ENCODE measurements at places on chromosomes 1 and 21.
A peak's percentile ranks its signal among the peaks of the same experiment; 100 is the strongest.

GRCh38 chr1:218078916-218079315 is 206.2 kb upstream of the RRP15 start:
- H3K27ac ChIP-seq = no peak overlapping the region
- no peaks in the 10 kb centered on the region for H3K27me3 ChIP-seq
- no peaks in the 10 kb centered on the region for H3K36me3 ChIP-seq

GRCh38 chr1:189782295-189782694 is 695.4 kb downstream of the BRINP3 start:
- H3K27ac ChIP-seq = no peak overlapping the region
- no peak for DNase-seq
- H3K27me3 ChIP-seq = no peaks in the 10 kb centered on the region
- H3K4me1 ChIP-seq = no peaks in the 10 kb centered on the region

- peak overlapping the region; percentile 97 for H3K27ac ChIP-seq
- peak; percentile 38 for DNase-seq
- peaks cover 6% of the 10 kb centered on the region for H3K36me3 ChIP-seq
- H3K4me1 ChIP-seq = peaks cover 9% of the 10 kb centered on the region
- peak overlapping the region; percentile 56 for H3K4me3 ChIP-seq
Measured at GRCh38 chr1:6601923-6602668, 573 bp downstream of the KLHL21 start.

- no peaks in the 10 kb centered on the region for H3K4me1 ChIP-seq
- DNase-seq = no peak
- H3K4me3 ChIP-seq = no peak overlapping the region
- no peaks in the 10 kb centered on the region for H3K36me3 ChIP-seq
- peak overlapping the region; percentile 13 for H3K27ac ChIP-seq
- H3K27me3 ChIP-seq = no peaks in the 10 kb centered on the region
Measured at GRCh38 chr1:35437200-35437599, 120.0 kb downstream of the KIAA0319L start.

GRCh38 chr1:166086113-166086883 is 80.5 kb downstream of the FAM78B start:
- H3K36me3 ChIP-seq = no peaks in the 10 kb centered on the region
- no peak for DNase-seq
- H3K4me3 ChIP-seq = no peak overlapping the region
- H3K27me3 ChIP-seq = no peaks in the 10 kb centered on the region

DNA sequence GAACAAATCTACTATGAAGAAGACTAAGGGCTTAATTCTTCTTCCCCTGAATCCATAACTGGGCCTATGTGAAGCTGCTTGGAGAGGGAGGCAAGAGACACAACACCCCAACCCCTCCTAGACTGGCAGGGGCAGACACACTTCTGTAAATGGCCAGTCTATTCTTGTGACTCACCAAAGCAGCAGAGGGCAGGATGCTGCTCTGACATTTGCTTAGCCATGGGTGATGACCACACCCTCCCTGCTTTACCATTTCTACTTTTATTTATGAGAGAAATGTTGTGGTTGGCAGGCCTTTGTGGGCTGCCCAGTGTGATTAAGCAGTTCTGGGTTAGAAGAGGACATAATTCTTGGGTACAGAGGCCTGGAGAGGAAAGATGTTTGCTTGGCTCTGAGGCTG is 189.8 kb upstream of the DPYD start:
- H3K4me3 ChIP-seq = no peak overlapping the region
- no peaks in the 10 kb centered on the region for H3K36me3 ChIP-seq
- DNase-seq = no peak
- H3K27ac ChIP-seq = no peak overlapping the region

DNA sequence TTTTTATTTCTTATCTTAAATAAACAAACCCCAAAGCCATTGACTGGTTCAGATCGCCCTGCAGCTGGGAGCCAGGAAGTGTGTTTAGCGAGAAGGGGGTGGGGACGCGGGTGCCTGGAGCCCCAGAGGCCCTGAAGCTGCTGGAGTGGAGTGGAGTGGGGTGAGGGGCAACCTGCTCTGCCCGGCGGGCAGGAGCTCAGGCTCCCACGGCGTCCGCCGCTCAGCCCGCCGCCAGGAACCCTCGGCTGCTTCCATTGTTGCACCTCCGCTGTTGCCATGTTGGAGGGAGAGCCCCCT is 673 bp downstream of the PIK3C2B start:
- peak overlapping the region; percentile 98 for H3K4me3 ChIP-seq
- H3K27ac ChIP-seq = peak overlapping the region; percentile 94
- no peaks in the 10 kb centered on the region for H3K27me3 ChIP-seq
- H3K4me1 ChIP-seq = peaks cover 14% of the 10 kb centered on the region

DNA sequence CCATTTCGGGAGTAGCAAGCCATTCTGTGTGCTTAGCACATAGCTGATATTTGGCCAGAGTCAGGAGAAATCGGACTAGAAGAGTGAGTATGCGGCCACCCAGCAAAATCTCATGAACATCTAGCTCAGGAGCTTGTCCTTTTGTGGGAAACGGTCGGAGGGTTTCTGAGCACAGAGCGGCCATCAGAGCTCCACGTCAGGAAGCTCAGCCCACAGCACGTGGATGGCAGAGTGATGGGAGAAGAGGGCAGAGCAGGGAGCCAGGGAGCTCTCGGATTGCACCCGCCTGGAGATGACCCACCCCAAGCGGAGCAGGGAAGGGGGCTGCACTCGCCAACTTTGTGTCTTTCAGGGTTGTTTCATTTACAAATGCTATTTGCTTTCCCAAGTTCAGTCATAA is 13.9 kb downstream of the RCAN3 start:
- no peak overlapping the region for H3K4me3 ChIP-seq
- no peaks in the 10 kb centered on the region for H3K36me3 ChIP-seq
- DNase-seq = no peak

- H3K27ac ChIP-seq = no peak overlapping the region
- no peaks in the 10 kb centered on the region for H3K36me3 ChIP-seq
- no peaks in the 10 kb centered on the region for H3K27me3 ChIP-seq
- DNase-seq = no peak
- H3K4me3 ChIP-seq = no peak overlapping the region
Measured at GRCh38 chr1:85504417-85504816, 39.5 kb upstream of the DDAH1 start.

- H3K36me3 ChIP-seq = no peaks in the 10 kb centered on the region
- H3K27me3 ChIP-seq = no peaks in the 10 kb centered on the region
- H3K4me3 ChIP-seq = no peak overlapping the region
Measured at GRCh38 chr1:48969971-48970370, 193.3 kb upstream of the BEND5 start.

DNA sequence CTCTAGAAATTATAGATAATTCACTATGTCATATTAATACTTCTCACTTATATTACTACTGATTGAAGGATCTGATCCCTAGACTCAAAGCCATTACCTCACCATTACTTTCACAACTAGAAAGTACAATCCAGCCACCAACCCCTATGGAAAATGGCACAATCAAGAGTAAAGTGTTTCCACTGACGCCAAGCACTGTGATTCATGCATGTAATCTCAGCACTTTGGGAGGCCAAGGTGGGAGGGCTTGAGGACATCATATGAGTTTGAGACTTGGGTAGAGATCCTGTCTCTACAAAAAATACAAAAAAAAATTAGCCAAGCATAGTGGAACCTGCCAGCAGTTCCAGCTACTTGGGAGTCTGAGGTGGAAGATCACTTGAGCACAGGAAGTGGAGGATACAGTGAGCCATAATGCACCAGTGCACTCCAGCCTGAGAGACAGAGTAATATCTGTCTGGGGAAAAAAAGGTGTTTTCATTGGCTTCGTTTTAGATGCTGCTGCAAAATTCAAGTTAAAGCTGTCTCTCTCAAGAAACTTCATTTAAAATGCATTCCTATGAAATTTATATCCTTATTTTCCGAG is 126.5 kb downstream of the AKT3 start:
- H3K36me3 ChIP-seq = no peaks in the 10 kb centered on the region
- DNase-seq = no peak
- no peak overlapping the region for H3K4me3 ChIP-seq
- H3K27ac ChIP-seq = no peak overlapping the region

- H3K27me3 ChIP-seq = no peaks in the 10 kb centered on the region
- no peak for DNase-seq
- H3K4me3 ChIP-seq = peak overlapping the region; percentile 63
- H3K36me3 ChIP-seq = no peaks in the 10 kb centered on the region
- H3K4me1 ChIP-seq = peaks cover 51% of the 10 kb centered on the region
Measured at GRCh38 chr1:9294405-9294773, 1.7 kb downstream of the SPSB1 start.

GRCh38 chr1:37682334-37682987 is 9.9 kb upstream of the CDCA8 start:
- no peaks in the 10 kb centered on the region for H3K4me1 ChIP-seq
- DNase-seq = no peak
- no peak overlapping the region for H3K4me3 ChIP-seq

DNA sequence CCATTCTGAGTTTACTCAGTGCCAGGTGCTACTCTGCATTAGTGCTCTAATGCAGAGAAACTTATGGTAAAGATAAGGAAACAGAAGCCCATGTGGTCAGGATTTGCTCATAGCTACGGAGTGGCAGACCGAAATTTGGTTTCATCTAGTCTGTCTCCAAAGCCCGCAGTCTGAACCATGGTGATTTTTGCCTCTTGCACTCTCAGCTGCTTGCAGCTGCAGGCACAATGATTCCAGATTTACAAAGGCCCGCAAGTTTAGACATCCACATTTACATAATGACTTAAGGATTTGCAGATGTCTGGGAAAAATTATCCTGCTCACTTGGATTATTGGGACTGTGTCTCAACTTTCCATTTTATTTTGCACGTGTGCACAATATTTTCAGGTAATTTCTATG is 161.3 kb upstream of the KCNJ6 start:
- H3K27me3 ChIP-seq = no peaks in the 10 kb centered on the region
- no peak overlapping the region for H3K4me3 ChIP-seq
- H3K4me1 ChIP-seq = no peaks in the 10 kb centered on the region
- no peak for DNase-seq
- no peaks in the 10 kb centered on the region for H3K36me3 ChIP-seq
- H3K27ac ChIP-seq = no peak overlapping the region

DNA sequence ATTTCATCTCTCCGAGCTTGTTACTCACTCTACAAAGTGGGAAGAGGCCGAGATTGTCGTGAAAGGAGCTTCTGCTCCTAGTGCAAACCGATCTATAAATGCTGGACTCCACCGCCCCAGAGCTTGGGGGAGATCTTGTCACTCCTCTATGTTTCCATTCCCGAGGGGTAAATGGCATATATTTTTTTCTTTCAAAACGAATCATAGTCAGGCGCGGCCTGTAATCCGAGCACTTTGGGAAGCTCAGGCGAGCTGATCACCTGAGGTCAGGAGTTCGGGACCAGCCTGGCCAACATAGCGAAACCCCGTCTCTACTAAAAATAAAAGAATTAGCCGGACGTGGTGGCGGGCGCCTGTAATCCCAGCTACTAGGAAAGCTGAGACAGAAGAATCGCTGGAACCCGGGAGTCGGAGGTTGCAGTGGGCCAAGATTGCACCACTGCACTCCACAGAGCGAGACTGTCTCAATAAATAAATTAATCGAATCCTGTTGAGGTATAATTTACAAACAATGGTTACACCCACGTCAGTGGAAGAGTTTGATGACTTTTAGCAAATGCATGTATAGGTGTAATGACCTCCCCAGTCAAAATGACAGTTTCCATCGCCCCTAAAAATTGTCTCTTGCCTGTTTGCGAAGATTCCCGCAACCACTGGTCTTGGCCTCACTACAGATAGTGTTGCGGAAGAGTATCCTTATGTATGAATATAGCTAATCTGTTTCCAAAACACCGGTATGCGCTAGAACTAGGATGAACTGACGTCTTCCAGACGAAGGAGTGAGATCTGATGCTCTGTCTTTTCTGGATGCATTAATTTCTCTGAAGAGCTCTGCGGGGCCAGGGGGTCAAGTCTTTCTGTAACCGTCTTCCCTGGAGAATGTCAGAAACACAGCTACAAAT is 840 bp upstream of the HEATR1 start:
- no peaks in the 10 kb centered on the region for H3K4me1 ChIP-seq
- H3K4me3 ChIP-seq = peak overlapping the region; percentile 68
- H3K27ac ChIP-seq = peak overlapping the region; percentile 85
- no peaks in the 10 kb centered on the region for H3K36me3 ChIP-seq
- H3K27me3 ChIP-seq = no peaks in the 10 kb centered on the region

- peak overlapping the region; percentile 65 for H3K27ac ChIP-seq
Measured at GRCh38 chr1:54229281-54229891, 29.4 kb downstream of the MRPL37 start.

DNA sequence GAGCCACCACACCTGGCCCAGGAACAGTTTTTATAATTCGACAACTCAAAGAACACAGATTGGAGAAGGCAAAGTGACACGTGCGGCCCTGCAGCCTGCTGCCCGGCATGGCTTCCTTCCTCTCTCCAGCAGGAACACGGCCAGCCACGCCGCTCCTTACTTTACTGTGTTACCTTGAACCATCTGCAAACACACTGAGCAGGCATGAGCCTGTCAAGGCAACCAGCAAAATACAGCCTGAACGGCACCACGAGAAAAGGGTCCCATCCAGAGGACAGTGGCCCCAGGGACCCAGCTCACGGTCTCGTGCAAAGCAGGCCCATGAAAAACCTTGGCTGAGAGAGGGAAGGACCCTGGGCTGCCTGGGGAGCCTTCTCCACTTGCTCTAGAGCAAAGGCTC is 38.8 kb downstream of the NPHP4 start:
- no peak overlapping the region for H3K4me3 ChIP-seq
- H3K27ac ChIP-seq = no peak overlapping the region
- H3K4me1 ChIP-seq = no peaks in the 10 kb centered on the region
- DNase-seq = no peak
- no peaks in the 10 kb centered on the region for H3K27me3 ChIP-seq
- H3K36me3 ChIP-seq = no peaks in the 10 kb centered on the region

- no peaks in the 10 kb centered on the region for H3K27me3 ChIP-seq
- no peaks in the 10 kb centered on the region for H3K36me3 ChIP-seq
- peaks cover 30% of the 10 kb centered on the region for H3K4me1 ChIP-seq
- no peak overlapping the region for H3K4me3 ChIP-seq
- no peak overlapping the region for H3K27ac ChIP-seq
Measured at GRCh38 chr1:211511947-211512346, 20.0 kb upstream of the RD3 start.

GRCh38 chr21:15353546-15353945 is 288.7 kb upstream of the NRIP1 start:
- no peaks in the 10 kb centered on the region for H3K27me3 ChIP-seq
- DNase-seq = no peak
- no peaks in the 10 kb centered on the region for H3K36me3 ChIP-seq
- no peak overlapping the region for H3K4me3 ChIP-seq

DNA sequence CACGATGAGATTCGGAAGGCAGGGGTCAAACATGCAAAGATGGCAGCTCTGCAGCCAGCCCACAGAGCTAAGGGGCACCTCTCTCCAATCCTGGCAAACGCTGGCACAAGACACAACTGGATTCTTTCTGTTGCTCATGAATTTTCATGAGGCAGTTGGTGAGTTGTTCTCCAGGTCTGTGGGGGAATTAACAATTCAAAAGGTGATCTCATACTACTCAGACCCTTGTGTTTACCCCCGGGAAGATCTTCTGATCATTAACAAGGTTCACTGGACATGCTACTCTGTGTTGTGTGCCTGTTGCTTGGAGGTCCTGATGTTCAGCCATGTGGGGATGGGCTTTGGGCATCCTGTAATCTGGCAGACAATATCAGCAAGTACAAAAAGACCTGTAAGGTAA is 128.9 kb downstream of the HHAT start:
- H3K4me3 ChIP-seq = no peak overlapping the region
- H3K36me3 ChIP-seq = no peaks in the 10 kb centered on the region
- H3K4me1 ChIP-seq = no peaks in the 10 kb centered on the region

Measured in Caco-2 (cell line).